Activated T-helper 1 cell treated with anti-CD3 and anti-CD28 coated beads, Interleukin-12 subunit alpha, Interleukin-12 subunit beta, Interleukin-2, Interleukin-4 antibody, amounts not matched to agents 30 ng/mL and 10 ng/mL and 1 ng/mL, durations not matched to agents 14 hours and 24 hours and 36 hours (primary cell): ENCODE measurements at places on chromosomes 2 and 18.

DNA sequence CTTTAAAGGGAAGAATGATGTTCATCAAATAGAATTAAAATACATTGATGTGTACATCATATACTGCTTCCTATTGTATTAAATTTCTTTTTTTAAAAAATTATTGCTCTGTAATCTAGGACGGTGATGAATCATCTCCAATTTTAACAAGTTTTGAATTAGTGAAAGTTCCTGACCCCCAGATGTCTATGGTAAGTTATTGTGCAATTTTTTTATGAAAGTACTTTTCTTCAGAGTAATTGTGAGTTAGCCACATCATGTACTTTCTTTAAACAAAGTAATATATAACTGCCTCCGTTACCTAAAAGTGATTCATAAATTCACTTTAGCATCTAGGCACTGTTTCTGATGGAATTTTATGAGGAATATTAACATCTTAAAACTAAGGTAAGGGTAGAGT is 38.1 kb downstream of the PIK3C3 start:
- H3K4me3 ChIP-seq, result no peak overlapping the region
- H3K4me1 ChIP-seq, result peaks cover 4% of the 10 kb centered on the region
- peaks cover 32% of the 10 kb centered on the region for H3K36me3 ChIP-seq
- H3K27ac ChIP-seq, result no peak overlapping the region
- no peak for DNase-seq

GRCh38 chr2:24833821-24834732 is 40.9 kb downstream of the CENPO start:
- H3K4me3 ChIP-seq, result no peak overlapping the region
- H3K4me1 ChIP-seq, result no peaks in the 10 kb centered on the region
- H3K36me3 ChIP-seq, result peaks cover 6% of the 10 kb centered on the region
- DNase-seq, result no peak

GRCh38 chr18:63189041-63189440 is 130.5 kb downstream of the BCL2 start:
- H3K4me1 ChIP-seq, result peaks cover 84% of the 10 kb centered on the region
- no peak for DNase-seq
- no peaks in the 10 kb centered on the region for H3K27me3 ChIP-seq
- peaks cover 38% of the 10 kb centered on the region for H3K36me3 ChIP-seq
- H3K27ac ChIP-seq, result no peak overlapping the region

- DNase-seq, result no peak
- peaks cover 43% of the 10 kb centered on the region for H3K27me3 ChIP-seq
- no peaks in the 10 kb centered on the region for H3K36me3 ChIP-seq
- no peak overlapping the region for H3K4me3 ChIP-seq
Measured at GRCh38 chr2:26687328-26687727, 5.2 kb upstream of the KCNK3 start.

DNA sequence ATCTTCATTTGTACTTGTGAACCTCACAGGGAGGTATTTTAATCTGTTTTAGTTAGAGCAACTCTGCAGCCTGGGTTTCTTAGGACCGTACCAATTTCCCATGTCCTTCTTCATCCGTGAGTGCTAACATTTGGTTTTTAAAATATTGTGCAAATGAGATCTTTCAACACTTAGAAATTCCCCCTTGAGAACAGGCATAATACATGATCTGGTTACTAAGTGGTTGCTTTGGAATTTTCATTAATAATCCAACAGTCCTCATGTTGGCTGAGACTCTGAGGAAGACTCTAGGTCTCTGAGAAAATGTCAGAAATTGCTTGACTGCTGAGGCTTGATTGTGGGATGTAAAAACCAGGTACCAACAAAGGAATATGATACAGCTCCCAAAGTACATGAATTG is 125.6 kb upstream of the CDCA7 start:
- H3K36me3 ChIP-seq, result peaks cover 1% of the 10 kb centered on the region
- no peak for DNase-seq
- H3K4me3 ChIP-seq, result no peak overlapping the region
- H3K27me3 ChIP-seq, result peaks cover 3% of the 10 kb centered on the region

DNA sequence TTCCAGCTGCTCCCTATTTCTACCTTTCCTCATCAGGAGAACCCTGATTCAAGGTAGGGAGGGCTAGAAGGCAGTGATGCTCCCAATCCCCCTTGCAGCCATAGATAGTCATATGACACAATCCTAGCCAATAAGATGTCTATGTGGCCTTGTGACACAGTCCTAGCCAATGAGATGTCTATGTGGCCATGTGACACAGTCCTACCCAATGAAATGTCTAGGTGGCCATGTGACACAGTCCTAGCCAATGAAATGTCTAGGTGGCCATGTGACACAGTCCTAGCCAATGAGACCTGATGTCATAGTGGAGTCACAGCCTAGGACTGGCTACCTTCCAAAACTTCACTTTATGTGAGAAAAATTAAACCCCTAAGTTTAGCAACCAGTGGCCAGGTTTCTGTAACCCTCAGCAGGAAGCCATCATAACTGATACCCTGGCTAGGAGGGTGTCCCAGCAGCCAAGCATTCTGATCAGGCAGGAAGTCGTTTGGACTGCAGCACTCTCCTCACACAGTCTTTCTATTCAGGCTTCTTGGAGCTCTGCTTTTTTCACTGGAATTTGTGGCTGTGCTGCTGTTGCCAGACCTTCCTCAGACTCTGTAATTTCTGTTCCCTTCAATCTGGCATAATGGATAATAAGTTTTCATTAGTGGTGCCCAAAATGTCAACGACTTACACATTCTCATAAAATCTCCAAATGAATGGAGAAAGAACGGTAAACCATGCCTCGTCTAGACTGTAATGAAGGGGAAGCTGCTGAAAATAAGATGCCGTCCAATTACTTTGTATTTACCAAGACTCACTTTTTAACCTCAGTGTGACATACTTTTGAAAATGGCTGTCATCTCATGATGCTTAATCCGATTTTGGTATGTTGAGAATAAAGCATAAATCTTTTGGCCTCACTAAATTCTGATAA is 165.0 kb upstream of the NCKAP5 start:
- no peak for DNase-seq
- no peaks in the 10 kb centered on the region for H3K4me1 ChIP-seq
- no peak overlapping the region for H3K27ac ChIP-seq
- H3K27me3 ChIP-seq, result no peaks in the 10 kb centered on the region
- H3K4me3 ChIP-seq, result no peak overlapping the region

GRCh38 chr2:67948057-67948456 is 114.7 kb downstream of the C1D start:
- H3K27ac ChIP-seq, result no peak overlapping the region
- no peaks in the 10 kb centered on the region for H3K4me1 ChIP-seq

DNA sequence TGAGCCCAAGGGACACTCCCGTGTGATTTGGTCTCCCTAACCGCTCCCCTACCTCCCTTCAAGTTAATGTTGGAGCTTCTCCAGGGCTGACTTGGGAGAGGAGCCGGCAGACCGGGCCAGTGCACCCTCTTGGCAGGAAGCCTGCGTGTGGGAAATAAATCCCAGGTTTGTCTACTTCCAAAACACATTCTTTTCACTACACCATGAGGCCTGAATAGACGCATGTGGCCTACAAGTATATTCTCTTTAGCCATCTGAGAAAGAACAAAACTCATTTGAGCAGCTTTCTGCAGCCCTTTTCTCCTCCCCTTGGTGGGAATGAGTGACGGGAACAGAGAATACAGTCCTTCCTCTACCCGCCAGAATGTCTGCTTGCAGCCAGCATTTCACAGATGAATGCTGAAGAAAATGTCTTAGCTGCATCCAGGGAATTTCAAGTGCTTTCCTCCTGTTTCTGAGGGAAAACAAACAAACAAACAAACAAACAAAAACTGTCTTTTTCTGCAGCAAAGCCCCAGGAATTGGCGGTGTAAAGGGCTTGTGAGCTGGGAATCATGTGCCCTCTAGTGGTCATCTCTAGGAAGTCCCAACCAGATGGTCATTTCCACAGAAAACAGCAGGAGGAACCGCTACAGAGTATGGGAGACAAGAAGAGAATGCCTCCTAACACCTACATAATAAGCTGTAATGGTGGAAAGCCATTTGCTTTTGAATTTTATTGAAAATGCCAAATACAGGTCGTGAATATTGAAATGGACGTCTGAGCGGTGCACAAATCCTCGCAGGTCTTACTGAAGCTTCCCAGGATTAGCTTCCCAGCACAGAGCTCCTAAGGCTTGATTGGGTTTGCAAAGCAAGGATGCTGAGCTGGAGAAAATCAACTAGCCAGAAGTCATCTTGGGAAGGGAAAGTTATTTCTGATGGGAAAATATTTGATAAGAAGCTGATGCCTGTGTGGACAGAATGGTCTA is 41.2 kb upstream of the DAPL1 start:
- no peaks in the 10 kb centered on the region for H3K36me3 ChIP-seq
- H3K27ac ChIP-seq, result no peak overlapping the region
- no peak overlapping the region for H3K4me3 ChIP-seq
- peaks cover 3% of the 10 kb centered on the region for H3K27me3 ChIP-seq
- H3K4me1 ChIP-seq, result no peaks in the 10 kb centered on the region

DNA sequence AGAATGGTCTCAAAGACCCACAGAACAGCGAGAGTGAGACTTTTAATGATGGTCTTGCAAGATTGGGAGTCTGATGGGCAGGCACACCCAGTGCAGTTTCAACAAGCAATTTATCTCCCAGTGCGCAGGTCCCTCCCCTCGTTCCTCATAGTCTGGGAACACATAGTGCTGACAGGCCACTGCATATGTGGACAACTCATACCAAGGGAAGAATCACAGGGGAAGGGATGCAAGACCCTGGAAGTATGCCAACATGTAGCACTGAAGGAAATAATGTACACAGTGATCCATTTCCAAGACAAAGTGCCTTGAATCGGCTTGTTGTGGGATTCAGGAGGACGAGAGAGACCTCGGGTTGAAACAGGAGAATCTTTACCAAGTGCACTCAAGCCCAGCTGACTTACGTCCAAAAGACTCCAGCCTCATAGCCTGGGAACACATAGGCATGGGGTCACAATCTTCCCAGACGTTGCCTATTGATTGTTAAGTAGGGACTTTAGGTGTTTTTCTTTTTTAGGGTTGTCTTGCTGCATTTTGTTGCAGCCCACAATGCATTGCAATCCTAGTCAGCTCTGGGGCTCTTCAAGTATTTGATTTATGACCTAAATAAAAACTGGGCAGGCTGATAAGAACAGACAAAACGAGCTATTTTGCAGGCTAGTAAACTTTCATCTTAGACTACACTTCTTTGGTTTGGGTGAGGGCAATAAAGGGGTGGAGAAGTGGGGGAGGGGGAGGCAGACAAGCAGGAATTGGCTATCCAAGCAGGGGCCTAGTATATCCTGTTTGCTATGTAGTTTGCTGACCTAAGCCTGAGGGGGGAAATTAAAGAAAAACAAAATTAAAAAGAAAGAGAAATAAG is 24.7 kb upstream of the SERPINB5 start:
- H3K4me1 ChIP-seq, result peaks cover 6% of the 10 kb centered on the region
- no peak overlapping the region for H3K27ac ChIP-seq
- H3K36me3 ChIP-seq, result no peaks in the 10 kb centered on the region
- no peak for DNase-seq
- no peak overlapping the region for H3K4me3 ChIP-seq

GRCh38 chr18:2655954-2656236 is 369 bp downstream of the SMCHD1 start:
- H3K36me3 ChIP-seq, result peaks cover 12% of the 10 kb centered on the region
- peaks cover 2% of the 10 kb centered on the region for H3K27me3 ChIP-seq
- no peak for DNase-seq
- peak overlapping the region; percentile 95 for H3K27ac ChIP-seq
- H3K4me1 ChIP-seq, result peaks cover 39% of the 10 kb centered on the region

DNA sequence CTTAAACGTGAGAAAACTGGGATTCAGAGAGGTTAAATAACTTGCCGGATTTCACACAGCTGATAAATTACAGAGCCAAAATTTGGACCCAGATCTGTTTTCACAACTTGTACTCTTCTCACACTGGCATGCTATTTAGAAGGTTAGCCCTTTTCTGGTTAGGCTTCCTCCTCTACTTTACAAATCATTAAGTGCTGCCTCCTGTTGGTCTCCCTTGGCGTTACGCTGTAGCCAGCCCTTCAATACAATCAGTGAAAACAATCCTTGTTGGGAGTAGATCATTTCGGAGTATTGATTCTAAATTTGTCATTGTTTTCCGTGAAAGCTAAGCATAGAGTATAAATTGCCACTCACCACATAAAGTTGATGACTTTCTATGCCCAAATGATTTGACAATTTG is 153.5 kb downstream of the ARHGAP15 start:
- no peak for DNase-seq
- no peak overlapping the region for H3K27ac ChIP-seq
- H3K36me3 ChIP-seq, result peaks cover 14% of the 10 kb centered on the region
- H3K27me3 ChIP-seq, result no peaks in the 10 kb centered on the region

DNA sequence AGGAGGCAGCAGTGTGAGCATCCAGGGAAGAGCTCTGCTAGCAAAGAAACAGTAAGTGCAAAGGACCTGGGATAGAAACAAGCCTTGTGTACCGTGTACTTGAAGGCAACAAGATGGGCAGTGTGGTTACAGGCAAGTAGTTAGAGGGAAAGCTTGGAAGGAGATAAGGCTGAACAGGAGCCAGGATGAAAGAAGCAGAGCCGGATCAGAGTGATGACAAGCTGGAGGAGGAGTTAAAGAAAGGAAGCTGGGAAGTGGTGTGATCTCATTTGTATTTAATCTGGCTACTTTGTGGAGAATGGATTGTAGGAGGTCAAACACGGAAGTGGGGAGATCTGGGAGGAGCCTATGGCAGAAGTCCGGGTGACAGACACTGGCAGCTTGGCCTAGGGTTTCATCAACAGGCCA is 44.7 kb upstream of the VPS54 start:
- no peaks in the 10 kb centered on the region for H3K27me3 ChIP-seq
- no peak for DNase-seq
- H3K36me3 ChIP-seq, result peaks cover 4% of the 10 kb centered on the region

DNA sequence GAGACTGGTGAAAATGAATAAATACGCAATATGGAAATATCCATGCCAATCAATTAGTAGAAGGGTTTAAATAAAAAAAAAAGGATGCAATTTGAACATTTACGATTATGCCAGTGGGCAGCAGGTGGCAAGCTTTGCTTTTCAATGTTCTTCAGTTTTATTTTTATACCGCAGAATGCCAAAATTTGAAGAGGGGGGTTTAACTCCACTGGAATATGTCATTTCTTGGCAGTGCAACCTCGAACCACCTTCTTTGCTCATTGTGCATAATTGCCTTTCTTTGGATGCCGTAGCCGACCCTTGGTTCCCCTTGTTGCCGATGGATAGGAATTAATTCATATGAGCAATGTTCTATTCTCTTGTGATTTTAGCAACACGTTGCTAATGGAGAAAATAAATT is 88.0 kb downstream of the LTBP1 start:
- no peaks in the 10 kb centered on the region for H3K4me1 ChIP-seq
- no peak overlapping the region for H3K4me3 ChIP-seq
- H3K27me3 ChIP-seq, result peaks cover 4% of the 10 kb centered on the region
- DNase-seq, result no peak
- H3K36me3 ChIP-seq, result no peaks in the 10 kb centered on the region

DNA sequence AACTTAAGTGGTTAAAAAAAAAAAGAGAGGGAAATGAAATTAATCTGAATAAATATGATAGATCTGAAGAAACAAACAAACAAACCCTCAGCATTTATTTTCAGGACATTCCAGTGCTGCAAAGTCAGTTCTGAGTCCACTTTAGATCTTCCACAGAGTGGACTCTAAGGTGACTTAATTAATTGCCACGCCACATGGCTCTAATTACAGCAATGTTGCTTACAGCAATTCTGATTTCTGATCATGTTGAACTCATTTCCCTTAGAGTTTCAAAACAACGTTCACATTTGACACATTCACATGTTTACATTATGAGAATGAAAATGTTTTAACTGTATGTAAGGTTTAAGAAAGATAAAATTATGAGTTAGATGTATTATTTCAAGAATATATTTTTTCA is 38.6 kb upstream of the RASGRP3 start:
- H3K27ac ChIP-seq, result no peak overlapping the region
- no peaks in the 10 kb centered on the region for H3K4me1 ChIP-seq
